H9 (cell line): ENCODE measurements at places on chromosomes 7 and 10.

DNA sequence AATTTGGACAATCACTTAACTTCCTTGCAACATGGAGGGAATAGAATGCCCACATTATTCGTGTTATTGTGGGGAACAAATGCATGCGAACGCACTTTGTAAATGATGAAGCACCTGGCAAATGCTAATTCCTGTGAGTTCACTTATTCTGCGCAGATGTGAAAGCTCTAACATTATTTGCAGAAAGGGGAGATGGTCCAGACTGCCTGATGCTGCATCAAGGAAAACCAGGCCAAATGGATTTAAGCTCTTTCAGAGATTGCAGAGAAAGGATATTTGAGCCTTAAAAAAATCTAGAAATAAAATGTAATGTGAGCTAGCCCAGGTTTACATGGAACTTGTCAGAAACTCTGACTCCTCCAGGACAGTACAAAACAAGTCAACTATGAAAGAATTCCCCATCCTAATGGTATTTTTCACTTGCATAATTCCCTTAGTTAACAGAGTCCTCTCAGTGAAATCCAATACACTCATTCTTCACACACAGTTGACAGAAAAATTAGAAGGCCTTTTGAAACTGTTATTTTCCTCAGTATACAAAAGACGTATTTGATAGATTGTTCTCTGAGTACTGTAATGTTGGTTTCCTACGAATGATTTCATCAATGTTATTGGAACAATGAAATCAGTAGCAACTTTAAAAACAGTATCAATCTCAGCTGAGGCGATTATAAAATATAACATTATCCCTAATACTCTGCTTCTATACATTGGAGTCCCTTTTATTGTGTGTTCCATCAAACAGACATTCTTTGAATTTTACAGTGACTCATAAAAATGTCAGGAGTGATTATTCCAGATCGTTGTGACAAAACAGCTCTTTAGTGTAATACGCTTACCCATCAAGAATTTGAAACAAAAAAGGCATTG, 136.3 kb upstream of the ANK3 start:
- DNase-seq: no peak

DNA sequence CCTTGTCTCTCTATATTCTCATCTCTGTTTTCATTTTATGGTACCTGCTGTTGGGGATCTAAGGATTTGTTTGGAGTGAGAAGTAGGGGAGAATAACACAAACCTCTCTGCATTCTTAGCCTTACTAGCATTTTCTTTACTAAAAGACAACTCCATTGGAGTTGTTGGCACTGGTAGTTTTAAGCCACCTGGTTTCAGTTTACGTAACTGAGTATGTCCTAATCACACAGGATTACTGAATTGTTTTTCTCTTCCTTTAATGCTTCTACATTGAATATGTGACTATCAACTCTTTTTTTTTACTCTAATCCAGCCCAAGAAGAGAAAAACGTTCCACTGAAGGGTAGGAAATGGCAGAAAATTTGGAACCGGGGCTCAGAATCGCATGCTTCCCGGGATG, 30.0 kb upstream of the TRIL start:
- no peak for DNase-seq

DNA sequence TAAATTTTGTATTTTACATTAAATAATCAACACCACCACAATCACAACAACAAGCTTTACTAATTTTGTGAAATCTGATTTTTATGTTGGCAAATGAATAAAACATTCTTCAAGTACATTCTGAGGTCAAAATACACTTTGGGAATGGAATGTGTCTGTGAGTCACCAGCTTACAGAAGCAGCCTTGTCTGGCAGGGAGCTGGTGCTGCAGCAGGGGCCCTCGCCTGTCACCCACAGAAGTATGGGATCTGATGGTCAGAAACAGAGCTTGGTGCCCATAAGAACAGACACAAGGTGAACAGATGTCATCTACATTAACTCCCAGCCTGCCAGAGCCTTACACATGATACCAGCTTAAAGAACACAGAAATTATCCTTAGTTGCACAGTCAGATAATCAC, 496.9 kb downstream of the CCSER2 start:
- DNase-seq: no peak

GRCh38 chr10:20839910-20840309, 57.2 kb downstream of the NEBL start:
- DNase-seq: no peak

GRCh38 chr10:7085913-7086589, 324.8 kb downstream of the SFMBT2 start:
- peak; percentile 59 for DNase-seq

GRCh38 chr7:76071316-76072242, 23.7 kb downstream of the MDH2 start:
- peak; percentile 34 for DNase-seq

DNA sequence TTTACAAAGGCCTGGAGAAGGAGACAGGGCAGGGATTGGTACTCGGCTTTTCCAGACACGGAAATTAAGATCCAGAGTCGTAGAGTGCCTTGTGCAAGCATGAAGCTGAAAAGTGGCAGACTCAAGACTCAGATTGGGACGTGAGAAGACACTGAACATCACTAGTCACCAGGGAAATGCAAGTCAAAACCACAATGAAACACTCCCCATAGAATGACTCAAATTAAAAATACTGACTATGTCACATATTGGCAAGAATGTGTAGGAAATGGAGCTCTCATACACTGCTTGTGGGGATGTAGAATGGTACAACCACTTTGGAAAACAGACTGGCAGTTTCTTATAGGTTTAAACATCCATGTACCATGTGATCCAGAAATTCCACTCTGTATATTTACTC, 472.0 kb downstream of the RPS24 start:
- no peak for DNase-seq

- no peak for DNase-seq
Measured at GRCh38 chr7:495761-496321, 23.8 kb downstream of the PDGFA start.

- peak; percentile 18 for DNase-seq
Measured at GRCh38 chr7:55481155-55481554, 91.1 kb downstream of the VOPP1 start.

DNA sequence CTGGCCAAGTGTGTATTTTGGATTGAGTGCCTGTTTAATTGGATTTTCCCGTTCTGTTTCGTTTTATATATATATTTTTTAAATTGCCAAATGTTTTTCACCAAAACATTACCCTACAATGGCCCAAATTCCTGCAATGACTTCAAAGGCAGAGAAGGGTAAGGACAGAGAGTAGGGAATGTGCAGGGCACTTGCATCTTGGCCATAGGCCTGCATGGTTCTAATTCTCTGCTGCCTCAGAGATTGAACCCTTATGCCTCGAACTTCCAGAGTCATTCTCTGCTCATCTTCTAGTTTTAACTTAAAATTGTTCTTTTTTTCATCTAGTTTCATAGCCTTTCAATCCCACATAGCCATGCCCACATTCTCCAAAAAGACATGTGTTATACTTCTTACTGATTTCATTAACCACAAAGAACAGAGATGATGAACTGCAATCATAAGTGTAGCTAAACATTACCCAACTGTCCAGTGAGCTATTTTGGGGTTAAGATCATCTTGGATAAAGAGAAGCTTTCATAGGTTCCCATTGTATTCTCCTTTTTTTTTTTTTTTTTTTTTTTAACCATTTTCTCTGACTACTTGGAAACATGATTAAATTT, 177.6 kb downstream of the PLXDC2 start:
- no peak for DNase-seq

DNA sequence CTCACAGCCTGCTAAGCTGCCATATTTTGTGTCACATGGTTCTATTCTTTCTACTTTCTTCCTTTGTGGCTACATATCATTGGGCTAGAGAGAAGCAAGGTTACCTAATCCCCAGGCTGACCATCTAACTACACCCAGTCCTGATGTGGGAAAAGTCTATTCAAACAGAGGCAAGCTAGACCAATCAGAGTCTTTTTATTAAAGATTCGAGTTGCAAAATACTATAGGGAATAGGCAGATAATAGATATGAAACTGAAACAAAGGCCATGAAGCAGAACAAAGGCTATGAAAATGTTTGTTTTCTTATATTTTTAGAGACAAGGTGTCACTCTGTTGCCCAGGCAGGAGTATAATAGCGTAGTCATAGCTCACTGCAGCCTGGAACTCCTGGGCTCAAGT, 36.7 kb downstream of the MTERF1 start:
- DNase-seq: no peak

DNA sequence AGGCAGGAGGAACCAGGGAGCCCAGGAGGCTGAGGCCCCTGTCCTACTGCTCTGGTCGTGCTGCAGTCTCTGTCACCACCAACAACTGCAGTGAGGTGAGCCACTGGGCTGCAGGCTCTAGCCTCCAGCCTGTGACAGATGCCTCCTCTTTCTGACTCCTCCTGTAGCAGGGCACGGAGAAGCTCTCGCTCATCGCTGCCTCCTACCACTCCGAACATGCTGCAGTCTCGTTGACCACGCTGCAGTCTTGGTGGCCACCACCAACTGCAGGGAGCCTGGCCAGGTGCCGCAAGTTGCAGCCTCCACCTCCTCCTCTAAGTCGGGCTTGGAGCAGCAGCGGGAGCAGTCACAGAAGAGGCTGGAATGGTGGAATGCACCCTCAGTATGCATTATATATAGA, 22.1 kb upstream of the VOPP1 start:
- DNase-seq: peak; percentile 31
